Effector memory CD8-positive, alpha-beta T cell (primary cell): ENCODE measurements at places on chromosomes 2 and 18.

DNA sequence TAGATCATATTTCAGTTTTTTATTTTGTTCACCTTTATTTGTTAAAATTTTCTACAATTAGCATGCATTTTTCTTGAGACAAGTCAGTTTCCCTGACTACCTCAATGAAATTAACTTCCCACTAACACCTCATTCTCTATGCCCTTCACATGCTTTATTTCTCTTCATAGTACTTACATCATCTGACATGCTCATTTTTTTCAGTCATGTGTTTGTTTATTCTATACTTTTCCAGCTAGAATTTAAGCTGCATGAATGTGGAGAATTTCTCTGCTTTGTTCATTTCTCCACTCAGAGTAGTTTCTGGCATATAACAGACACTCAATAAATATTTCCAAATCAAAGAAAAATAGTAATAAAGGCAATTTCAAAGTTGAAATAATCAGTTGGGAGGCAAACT lies 78.9 kb upstream of the SCN7A start:
- DNase-seq, result no peak

DNA sequence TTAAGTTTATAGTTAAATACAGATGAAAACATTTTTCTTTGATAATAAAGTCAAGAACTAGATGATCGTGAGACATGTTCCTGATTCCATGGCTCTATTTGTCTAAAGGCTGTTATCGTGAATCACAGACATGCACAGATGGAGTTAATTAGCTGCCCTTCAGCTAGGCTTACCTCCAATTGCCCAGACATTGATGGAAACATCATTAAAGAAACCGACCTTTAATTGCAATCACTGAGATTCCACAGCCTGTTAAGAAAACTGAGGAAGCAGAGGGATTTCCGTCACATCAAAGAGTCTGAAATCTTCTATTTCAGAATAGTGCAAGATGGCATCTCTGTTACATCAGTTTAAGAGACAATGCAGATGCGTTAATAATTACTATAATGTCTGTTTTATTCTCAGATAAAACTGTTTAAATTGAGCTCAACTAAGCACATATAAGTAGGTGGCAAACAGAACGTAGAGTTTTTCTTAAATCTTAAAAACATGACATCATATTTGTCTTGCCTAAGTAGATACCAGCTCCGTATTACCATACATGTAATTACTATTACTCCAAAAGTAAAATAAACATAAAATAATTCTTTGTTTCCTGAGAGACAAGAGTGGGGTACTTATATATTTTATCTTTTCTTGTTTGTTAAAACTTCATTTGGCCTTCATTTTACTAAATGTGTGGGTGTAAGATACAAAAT lies 23.9 kb upstream of the CRACDL start:
- DNase-seq, result no peak

DNA sequence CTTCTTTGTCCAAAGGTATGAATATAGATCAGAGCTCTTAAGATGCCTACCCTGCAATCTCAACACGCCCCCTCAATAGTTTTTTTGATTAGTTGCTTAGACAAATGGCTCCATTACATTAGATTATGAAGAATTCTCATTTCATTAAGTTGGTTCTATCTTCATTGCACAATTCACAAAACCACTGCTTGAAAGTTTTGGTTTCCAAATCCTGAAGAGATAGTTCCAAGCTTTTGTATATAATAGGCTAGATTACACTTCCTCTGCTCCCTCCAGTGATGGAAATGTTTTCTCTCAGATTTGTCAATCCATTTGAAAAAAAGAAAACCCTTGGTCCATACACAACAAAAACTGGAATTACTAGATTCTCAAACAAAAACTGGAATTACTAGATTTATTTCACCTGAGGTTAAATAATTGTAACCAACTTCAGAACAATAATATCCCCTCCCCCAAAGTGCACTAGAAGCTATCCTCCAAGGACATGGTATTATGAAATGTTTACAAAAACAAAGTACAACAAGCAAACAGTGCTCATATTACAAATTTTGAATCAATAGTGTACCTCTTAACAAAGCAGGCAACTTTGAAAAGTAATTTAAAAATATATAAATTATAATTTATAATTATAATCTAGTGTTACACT lies 6.8 kb upstream of the TLK1 start:
- DNase-seq, result no peak

DNA sequence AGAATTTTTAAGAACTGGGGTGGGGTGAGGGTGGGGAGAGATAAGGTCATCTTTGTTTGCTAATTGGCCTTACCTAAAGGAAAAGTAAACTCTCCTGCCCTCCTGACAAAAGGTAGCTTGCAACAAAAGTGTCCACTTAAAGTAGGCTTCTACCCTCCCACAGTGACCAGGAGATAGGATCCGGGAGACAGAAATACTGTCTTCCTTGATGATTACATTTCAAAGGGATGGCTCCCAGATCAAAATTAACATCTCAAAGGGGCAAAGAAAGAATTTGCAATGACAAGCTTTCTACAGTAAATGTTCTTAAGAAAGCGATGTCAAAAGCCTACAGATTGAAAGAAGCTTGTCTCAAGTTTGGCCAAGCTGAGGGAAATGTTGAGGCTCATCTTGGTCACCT lies 775.3 kb downstream of the CPS1 start:
- no peak for DNase-seq

GRCh38 chr2:203070701-203071100 lies 56.0 kb downstream of the NBEAL1 start:
- DNase-seq, result no peak

- no peak for DNase-seq
Measured at GRCh38 chr2:136255648-136256461, 137.9 kb upstream of the CXCR4 start.

- DNase-seq, result no peak
Measured at GRCh38 chr2:230246206-230246605, 20.7 kb downstream of the SP140 start.

- DNase-seq, result no peak
Measured at GRCh38 chr18:32772581-32773381, at the start of gene KLHL14. Gene KLHL14 (minus strand): TSS chr18:32773023. CDS start chr18:32770591, 2,432 bp downstream.

- DNase-seq, result no peak
Measured at GRCh38 chr2:51534166-51534565, 502.2 kb upstream of the NRXN1 start.

GRCh38 chr2:20483194-20483895 lies 36.5 kb downstream of the RHOB start:
- DNase-seq, result no peak

DNA sequence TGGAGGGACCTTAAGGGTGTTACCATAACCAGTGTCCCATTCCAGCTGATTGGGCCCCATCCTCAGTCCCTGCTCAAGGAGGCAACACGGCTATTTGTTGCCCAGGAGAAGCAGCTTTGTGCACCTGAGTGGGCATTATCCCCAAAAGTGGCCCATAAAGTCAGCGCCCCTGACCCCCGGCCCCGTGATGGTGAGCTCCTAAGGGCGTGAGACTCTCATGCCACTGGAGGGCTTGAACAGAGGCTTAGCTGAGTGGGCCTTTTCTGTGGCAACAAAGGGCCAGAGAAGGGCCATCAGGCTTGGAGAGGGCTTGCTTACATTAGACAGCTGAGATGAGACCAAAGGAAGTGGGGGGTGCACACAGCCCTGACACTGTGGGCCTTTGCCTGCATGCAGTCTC lies 99.2 kb upstream of the RAB6C start:
- DNase-seq, result no peak

GRCh38 chr18:76686737-76687231 lies 135.6 kb upstream of the ZNF236 start:
- DNase-seq, result peak; percentile 5

- DNase-seq, result no peak
Measured at GRCh38 chr2:57882895-57883515, 163.6 kb upstream of the VRK2 start.

DNA sequence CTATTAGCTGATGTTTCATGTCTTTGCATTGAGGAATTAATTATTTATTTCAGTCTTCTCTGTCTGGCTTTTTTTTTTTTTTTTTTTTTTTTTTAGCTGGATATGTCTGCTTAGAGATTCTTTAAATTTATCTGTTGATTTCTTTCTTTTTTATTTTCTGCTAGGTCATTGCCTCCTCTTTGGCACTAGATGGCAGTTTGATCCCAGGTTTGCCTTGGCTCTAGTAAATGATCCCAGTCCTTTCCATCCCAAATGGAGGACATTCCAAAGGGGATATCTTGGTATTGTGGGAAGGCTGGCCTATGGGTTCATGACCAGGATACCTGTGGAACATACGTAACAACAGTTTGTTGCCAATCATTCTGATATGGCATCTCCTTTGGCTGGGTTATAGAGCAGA lies 339.5 kb upstream of the GCFC2 start:
- no peak for DNase-seq

GRCh38 chr2:95760806-95761525 lies 169.2 kb downstream of the TRIM43 start:
- DNase-seq, result no peak

GRCh38 chr2:1631292-1632001 lies 112.9 kb downstream of the PXDN start:
- no peak for DNase-seq

DNA sequence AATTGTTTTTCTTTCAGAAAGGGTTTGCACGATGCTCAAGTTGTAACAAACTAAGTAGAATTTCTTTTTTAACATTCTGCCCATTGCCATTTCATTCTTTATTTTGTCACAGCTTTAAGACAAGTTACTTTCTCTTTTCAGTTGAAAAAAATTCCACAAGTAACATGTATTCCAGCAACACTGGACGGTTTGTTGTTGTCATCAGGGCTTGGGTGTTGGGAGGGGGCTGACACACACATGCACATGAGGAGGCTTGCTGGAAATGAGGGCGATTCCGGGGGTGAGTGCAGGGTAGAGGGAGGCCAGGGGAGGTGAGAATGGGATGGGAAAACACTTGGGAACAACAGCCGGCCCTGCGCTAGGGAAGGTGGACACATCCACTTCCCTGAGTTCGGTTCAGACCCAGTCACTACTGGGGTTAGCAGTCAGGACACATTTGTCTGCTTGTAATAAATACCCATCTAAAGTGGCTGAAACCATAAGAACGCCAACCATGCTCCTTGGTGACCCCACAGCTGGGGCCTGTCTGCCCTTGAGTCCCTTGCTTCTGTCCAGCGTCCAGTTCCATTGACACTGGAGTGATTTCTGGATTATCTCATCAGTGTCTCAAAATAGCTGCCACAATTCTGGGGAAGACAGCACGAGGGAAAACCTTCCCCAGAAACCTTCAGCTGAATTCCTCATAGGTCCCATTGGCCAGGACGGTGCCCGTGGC lies 141.8 kb upstream of the BCL2L11 start:
- no peak for DNase-seq

- no peak for DNase-seq
Measured at GRCh38 chr2:2557475-2557874, 226.4 kb upstream of the MYT1L start.

- no peak for DNase-seq
Measured at GRCh38 chr2:231418820-231419640, 23.5 kb downstream of the B3GNT7 start.
